ENCODE measurements at places on chromosomes 2 and 18.

DNA sequence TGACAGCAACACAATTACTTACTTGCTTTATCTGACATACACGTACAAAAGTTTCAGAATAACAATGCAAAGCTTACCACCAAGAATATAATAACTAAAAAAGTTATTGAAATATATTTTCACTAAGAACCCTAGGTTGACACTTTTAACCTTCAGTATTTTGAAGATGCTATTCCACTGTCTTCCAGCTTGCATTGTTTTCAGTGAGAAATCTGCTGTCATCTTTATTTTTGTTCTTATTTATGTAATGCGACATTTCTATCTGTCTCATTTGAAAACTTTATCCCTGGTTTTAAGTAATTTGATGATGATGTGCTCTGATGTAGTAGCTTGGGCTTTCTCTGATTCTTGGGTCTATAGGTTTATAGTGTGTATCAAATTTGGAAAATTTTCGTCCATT, 165.0 kb upstream of the SMIM21 start:
- no peak for DNase-seq

- no peak for DNase-seq
These were observed 253.6 kb downstream of the SOX11 start for GRCh38 chr2:5945742-5946141.

DNA sequence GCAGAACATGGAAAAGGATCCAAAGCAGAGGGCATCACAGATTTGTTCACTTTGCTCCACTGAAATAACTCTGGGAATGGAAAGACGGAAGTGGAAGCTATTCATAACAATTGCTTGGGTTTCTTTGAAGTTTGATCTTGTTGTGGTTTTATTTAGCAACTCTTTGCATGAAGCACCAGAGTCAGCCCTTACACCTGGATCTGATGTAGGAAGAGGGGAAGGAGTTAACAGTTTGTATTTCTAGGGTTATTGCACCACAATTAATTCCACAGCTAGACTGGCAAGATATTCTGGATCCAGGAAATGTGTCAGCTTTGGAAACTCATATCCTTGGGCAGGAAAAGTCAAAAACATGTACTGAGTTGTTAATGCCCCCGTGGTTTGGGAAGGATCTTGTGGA, 1143.4 kb downstream of the CNTNAP5 start:
- DNase-seq = no peak

GRCh38 chr2:44061469-44061868, 65.7 kb upstream of the LRPPRC start:
- DNase-seq = no peak

DNA sequence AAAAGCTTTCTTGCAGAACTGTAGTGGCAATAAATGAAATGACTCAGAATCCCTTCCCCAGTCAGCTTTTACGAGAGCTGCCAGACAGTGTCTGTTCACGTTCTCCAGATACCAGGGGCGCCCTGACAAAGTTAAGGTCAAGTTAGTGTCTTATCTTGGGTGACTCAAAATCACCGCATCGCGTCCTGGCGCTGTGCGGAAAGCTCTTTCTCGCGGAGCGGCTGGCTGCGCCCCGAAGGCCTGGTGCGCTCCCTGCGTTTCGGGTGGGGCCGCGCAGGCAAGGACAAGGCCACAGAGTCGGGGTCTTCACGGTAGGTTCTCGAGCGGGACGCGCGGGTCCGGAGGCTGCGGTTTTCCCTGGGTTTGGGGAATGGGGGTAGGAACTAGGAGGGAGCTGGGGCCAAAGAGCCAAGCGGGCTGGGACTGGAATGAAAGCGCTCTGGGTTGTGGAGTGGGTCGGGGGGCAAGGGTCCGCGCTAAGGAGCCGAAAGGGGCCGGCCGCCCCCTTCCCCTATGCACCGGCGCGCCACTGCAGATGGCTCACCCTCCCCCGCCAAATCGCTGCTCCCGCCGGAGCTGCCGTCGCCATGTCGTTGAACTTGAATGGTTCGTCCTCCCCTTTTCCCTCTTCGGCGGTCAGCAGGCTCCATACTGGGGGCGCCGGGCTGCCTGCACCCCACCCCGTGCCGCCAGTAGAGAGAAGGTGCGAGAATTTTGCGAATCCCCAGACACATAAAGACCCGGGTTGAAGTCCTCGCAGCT, 2.6 kb upstream of the HOXD11 start:
- no peak for DNase-seq

DNA sequence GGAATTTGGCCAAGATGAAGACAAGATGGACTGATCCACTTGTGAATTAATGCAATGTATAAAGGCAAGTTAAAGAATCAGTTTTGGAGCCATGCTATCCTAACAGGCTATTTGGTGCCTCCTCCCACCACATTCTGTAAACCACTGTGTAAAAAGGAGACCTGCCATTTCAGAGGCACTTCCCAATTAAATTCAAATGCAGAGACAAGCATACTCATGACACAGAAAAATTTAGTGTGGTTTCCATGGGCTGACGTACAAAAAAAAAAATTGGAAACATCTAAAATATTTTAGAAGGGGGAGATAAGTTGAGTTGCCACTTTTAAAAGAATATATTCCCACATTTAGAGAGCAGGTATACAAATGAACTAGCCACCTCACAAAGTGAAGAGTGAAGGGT, 112.1 kb downstream of the TCF4 start:
- DNase-seq = no peak

Measured in PC-9 (cell line).